NCI-H1048 (cell line): ENCODE measurements at places on chromosomes 3 and 15.

DNA sequence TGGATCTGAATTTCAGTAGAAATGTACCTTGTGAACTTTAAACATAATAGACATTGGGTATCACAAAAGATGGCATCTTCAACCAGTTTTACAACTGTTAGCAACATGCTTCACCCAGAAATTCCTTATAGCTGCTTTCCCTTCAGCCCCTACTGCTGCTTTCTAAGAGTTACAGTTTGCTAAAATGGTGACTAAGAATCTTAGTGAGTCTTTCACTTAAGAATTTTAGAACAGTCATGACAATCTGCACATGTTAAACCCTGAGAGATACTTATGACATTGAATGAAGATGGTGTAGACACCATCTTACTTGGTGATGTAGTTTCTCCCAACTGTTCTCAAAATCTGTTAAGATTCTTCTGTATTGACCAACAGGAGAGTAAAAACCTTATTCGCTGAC, 129.7 kb upstream of the UBE2E1 start:
- no peak for DNase-seq

- DNase-seq: no peak
These were observed 365.5 kb downstream of the SHQ1 start for GRCh38 chr3:72482589-72483321.

DNA sequence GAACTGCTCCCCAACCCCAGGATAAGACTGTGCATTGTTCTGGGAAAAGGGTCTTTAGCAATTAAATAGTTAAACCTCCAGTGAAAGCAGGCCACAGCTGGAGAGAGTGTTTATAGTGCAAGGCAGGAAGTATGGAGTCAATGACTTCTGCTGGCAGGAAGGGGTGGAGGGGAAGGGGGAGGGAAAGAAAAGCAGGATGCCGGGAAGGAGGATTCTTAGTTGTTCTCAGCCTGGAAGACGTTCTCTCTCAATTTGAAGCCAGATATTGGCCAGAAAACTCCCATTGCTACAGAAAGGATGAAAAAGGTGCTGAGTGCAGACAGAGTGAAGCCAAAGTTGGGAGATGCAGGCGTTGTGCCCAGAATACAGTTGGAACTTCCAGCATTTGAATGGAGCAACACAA, 35.7 kb upstream of the ACTL6A start:
- DNase-seq: no peak

- no peak for DNase-seq
These were observed 6.7 kb upstream of the CMTM7 start for GRCh38 chr3:32384938-32385337.

- no peak for DNase-seq
These were observed 19.8 kb downstream of the MORC1 start for GRCh38 chr3:109098079-109098644.

- no peak for DNase-seq
These were observed 1163.5 kb downstream of the ROBO1 start for GRCh38 chr3:78604341-78604740.

DNA sequence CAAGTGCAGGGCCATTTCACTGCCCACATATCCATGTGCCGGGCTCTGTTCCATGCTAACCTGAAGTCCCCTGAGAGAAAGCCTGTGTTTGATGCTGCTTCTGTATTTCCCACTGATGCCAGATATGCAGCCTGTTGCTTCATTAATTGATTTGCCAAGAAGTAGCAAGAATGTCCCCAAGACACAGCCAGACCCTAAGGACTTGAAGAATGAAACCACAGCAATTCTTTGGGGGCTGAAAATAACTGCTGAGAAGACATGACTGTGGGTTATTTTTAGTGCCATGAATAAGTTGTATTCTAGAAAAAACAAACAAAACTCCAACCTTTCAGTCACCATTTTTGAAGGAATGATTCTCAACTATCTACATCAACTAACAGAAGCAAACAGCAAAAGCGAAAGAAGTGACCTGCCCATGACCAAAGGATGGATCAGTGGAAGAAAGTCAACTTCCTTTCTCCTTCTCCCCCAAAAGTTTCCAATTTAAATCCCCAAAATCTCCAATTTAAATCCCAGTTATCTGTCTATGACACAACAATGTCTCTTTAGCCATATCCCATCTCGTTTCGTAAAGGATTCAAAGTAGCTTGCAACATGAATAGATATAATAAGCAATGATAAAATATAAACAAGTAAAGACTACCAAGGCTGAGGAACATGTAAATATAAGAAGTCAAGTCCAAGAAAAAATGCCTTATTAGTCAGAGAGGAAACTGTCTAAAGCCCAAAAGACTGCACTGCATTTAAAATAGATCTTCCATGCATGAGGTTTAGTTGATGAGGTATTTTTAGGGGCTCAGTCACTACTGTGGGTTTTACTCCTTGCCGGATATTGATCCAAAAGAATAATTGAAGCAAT, 226.8 kb downstream of the DTWD1 start:
- no peak for DNase-seq

DNA sequence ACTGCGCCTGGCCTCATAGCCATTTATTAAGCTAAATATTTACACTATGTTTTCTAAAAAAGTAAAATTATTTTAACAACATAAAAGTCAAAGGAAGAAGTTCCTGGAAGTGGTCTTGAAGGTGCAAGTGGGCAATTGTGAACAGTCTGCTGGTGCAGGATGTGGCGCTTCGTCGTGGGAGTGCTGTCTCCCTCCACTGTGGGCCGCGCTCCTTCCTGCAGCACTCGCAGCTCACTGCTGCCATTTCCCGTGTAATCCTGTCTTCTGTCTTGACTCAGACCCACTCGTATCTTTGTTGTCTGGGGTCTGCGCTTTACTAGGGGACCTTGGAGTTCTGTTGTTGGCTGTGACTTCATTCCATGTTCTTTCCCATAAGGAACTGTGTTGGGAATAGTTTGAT, 56.3 kb downstream of the APBA2 start:
- no peak for DNase-seq

GRCh38 chr3:131050001-131050400, 23.3 kb downstream of the NEK11 start:
- no peak for DNase-seq

- DNase-seq: no peak
These were observed 21.4 kb downstream of the CCDC191 start for GRCh38 chr3:114034787-114035545.

DNA sequence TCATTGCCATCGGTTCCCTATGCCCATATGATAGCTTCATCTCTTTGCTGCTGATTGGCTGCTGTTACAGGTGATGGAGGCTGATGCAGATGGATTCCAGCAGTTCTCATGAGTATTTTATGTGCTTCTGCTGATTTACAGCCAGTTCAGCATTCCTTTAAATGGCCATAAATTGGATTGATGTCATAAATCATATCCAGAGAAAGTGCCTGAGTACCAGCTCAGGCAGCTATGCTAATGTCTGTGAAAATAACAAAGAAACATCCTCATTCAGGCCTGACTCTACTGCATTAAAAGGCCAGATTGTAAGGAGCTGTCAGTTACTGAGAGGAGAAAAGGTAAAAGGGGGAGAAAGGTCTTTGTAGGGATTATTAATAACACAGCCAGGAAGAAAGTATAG, 756.8 kb downstream of the IGSF11 start:
- DNase-seq: no peak

GRCh38 chr3:151400341-151400740, 15.8 kb upstream of the P2RY12 start:
- DNase-seq: no peak

DNA sequence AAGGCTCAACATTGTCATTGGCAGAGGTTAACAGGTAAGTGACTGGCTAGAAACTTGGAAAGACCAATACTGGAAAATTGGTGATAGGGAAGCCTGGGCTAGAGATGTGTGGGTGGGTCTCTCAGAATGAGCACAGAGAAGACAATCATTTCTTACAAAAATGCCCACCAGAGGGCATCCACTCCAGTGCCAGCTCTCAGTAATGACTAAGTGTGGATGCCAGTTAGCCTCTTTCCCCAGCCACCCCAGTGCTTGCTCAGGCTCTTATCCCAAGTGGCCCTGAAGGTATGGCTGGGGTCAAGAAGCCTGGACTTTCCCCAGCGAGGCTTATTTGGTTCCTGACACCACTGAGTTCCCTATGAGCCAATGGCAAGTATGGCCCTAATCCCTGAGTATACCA, 115.9 kb upstream of the ST8SIA2 start:
- no peak for DNase-seq

DNA sequence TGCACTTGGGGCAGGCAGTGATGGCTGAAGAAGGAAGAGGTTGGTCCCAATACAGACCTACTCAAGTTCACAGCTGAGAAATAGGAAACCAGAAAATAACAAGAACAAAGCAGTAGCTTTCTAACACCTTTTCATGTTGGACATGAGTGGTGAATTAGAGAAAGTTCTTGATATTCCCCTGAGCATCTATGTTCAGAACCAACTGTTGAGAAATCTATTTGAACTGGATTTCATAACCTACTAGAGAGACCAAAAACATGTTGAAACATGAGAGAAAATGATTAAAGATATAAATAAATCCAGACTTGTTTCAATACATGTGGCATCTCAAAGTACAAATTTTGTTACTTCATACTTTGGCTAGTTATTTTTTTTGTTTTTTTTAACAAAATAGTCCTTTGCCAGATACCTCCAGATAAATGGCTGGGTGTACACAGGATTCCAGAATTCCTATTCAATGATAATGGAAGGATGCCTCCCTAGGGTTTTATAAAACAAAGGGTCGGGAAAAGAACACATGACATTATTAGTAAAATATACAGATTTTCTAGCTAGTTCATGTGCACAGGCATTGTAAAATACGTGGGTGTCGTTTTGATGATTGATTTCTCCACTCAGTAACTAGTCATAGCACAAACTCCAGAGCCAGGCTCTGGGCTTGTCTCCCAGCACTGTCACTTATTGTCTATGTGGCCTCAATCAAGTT, 34.4 kb upstream of the TNFSF10 start:
- no peak for DNase-seq

GRCh38 chr15:73681856-73682599, 2.2 kb upstream of the CD276 start:
- DNase-seq: no peak
